ENCODE measurements at places on chromosomes 2 and 18.

DNA sequence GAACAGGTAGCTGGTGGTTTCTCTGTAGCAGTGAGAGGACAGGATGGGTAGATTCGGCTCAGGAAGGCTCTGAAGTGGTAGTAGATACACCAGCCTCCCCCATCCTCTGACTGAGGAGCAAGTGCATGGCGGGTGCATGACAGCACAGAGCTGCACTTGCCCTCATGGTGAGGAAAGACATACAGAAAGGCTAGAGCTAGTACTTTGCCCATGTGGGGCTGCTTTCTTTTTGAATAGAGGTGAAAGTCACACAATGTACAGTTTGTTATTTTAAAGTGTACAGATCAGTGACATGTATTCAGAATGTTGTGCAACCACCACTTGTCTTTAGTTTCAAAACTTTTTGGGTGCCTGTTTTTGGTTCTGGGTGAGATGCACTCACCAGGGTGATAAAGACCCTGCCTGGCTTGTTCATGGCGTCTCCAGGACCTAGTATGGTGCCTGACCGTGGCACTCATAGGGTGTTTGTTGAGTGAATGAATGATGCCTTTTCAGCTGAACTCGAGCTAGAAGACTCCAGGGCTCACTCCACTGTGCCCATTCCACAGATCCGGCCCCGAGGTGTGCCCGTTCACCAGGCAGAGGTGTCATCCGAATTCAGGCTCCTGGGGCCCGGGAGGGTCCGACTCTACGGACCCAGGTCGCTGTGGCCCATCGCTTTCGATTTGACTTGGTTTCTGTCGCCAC is 421 bp upstream of the VAMP5 start:
- peak; percentile 23 for DNase-seq

GRCh38 chr2:212672186-212672585 is 133.6 kb upstream of the ERBB4 start:
- no peak for DNase-seq

- DNase-seq: no peak
Measured at GRCh38 chr2:69828938-69829255, 563 bp upstream of the GMCL1 start.

GRCh38 chr2:60441800-60442199 is 111.7 kb downstream of the BCL11A start:
- no peak for DNase-seq

DNA sequence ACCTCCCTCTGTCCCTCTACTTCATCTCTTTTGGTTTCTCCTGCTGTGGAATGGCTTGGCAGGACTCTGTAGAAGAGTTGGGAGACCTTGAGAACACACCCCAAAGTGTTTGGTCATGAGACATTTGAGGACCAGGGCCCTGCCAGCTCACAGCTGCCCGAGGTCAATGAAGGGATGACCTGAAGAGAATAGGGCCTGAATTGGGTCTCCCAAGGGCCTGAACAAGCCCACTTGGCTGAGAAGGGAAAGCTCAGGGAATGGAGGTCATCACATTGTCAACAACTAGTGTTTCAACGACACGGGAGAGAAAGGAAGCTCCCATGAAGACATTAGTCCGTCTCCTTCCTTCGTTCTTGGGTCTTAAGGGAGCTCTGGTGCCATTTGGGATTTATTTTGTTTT is 52.8 kb downstream of the TTC32 start:
- DNase-seq: no peak

Measured in effector memory CD8-positive, alpha-beta T cell (primary cell).